ENCODE measurements at places on chromosomes 12 and 14.
A peak's percentile ranks its signal among the peaks of the same experiment; 100 is the strongest.

GRCh38 chr14:26621807-26622560 is 24.2 kb upstream of the NOVA1 start:
- DNase-seq, result no peak

GRCh38 chr12:44812062-44812461 is 64.1 kb downstream of the NELL2 start:
- peak; percentile 42 for DNase-seq

DNA sequence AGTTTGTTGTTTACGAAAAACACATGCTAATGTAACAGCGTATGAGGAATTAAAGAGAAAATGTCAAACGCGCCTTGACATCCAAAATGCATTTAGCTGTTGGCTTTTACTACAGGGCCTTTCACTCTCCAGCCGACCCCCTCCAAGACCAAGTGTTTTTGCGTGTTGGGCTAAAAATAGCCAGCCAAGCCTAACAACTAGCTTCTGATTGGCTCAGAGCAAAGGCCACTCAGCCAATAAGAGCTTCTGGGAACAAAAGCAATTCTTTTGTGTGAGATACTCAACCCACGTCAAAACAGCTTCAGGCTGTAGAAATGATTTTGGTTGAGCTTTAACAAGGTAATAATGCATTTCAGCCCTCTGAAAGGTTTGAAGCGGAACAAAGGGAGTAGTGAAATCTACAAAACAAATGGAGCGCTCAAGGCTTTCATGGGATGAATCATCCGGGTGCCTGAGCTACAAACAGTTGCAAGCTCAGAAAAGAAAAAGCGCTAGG is 198.7 kb upstream of the DCN start:
- DNase-seq, result no peak

DNA sequence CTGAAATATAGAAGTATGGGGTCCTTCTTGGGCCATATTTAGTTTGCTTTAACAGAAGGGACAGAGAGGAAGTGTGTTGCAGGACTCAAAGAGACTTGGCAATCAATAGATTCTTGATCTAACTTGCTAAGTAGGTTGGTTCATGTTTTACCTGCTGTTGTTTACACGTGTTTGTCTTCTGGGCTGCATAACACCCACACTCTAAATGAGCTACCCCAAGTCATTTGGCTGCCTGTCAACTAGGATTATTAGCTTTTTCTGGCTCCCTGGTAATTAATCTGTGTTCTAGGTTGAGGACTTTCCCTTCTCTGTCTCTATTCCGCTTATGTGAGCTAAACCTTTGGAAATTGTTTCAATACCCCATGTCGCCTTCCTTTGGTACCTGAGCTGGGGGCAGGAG is 10.1 kb upstream of the TBPL2 start:
- DNase-seq, result no peak

GRCh38 chr14:93430315-93431035 is at the start of gene UNC79:
Gene UNC79, plus strand, starts transcription at chr14:93430939. Its CDS starts 91 bp downstream, at chr14:93431030.
- no peak for DNase-seq

- no peak for DNase-seq
Measured at GRCh38 chr14:104307627-104308401, 169.4 kb downstream of the KIF26A start.

DNA sequence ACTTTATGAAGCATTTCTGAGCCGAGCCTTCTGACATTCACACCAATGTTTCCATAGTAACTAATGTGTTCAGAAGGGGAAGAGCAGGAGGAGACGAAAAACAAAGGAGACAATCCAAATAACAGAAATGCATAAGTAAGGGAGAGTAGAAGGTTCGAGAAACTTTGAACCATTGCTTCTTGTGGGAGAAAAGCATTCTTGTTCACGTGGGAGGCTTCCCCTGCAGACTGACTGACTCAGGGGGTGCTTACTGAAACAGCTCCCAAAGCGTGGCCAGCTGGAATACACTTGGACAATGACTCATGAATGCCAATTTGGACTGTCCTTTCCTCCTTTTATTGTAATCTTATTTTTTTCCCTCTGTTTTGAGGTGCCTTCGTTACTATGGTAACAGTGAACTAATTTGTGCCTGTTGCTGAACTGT is 73.9 kb downstream of the NEDD1 start:
- no peak for DNase-seq

GRCh38 chr14:100779691-100780080 is 46.2 kb upstream of the MEG3 start:
- DNase-seq, result no peak

- no peak for DNase-seq
Measured at GRCh38 chr12:121822393-121823100, 18.7 kb downstream of the SETD1B start.

DNA sequence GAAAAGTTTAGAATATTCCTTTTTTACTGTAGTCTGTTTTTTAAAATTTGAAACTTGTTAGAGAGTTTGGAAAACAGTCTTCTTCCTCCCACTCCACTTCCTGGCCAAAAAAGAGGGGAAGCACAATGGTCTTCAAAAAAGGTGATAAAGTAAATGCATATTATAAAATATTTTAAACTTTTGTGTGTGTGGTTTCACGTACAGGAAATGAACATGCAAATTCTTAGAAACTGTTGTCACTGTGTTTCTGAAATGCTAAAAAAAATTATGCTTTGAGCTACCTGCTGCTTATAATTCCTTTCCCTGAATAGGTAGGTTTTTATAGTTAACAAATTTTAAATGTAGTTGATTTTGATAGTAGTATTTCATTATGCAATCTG is 2.9 kb downstream of the FGFR1OP2 start:
- DNase-seq, result no peak

DNA sequence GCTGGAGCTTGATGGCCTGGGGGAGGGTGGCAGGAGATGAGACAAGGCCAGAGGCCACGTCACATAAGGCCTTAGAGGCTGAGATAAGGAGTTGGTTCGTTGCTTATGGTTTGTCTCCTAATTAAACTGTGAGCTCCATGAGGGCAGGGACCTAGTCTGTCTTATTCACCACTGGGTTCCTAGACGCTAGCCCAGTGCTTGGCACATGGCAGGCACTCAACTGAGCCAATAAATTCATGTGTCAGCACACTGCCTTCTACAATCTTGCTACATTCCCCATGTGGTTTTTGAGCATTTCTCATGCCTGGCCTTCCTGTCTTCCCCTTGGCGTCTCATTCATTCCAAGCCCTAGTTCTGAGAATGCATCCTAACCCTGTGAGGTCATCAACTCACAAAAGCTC is 92.5 kb upstream of the MED13L start:
- DNase-seq, result no peak

GRCh38 chr12:80242321-80242720 is 143.0 kb downstream of the OTOGL start:
- no peak for DNase-seq

GRCh38 chr12:40921563-40922163 is 229.4 kb downstream of the CNTN1 start:
- no peak for DNase-seq

DNA sequence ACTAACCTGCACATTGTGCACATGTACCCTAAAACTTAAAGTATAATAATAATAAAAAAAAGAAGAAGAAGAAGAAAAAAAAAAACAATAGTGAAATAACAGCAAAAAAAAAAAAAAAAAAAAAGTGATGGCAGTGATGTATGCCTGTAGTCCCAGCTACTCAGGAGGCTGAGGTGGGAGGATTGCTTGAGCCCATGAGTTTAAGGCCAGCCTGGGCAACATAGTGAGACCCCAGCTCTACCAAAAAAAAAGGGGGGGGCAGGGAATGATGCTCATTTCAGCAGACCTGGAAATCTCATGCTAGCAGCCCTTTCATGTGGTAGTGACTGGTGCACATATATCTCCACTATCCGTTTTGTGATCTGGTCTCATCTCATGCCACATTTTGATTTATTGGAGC is 20.8 kb downstream of the TRAFD1 start:
- DNase-seq, result no peak

DNA sequence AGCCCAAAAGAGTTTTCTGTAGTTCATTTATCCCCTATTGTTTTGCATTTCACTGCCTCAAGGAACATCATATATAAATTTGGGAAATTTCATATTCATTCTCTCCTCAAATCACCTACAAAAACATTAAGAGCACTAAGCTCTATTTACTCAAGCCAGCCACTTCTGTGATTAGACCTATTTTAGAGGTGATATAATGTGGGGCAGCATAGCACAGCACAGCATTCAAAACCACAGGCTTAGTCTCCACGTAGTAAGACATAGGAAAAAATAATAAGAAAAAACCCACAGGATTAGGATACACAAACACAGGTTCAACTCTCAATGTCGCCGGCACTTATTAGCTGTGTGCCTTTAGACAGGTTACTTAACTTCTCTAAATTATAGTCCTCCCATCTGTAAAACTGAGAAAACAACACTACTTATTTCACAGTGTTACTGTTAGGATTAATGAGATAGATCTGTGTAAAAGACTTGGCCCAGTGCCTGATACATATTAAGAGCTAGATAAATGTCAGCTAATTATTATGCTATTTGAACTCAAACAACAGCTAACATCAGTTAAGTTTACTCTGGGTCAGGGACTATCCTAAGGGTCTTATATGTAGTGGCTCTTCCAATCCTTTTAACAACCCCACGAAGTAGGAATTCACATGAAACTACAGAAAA is 20.3 kb downstream of the DCAF5 start:
- DNase-seq, result no peak

DNA sequence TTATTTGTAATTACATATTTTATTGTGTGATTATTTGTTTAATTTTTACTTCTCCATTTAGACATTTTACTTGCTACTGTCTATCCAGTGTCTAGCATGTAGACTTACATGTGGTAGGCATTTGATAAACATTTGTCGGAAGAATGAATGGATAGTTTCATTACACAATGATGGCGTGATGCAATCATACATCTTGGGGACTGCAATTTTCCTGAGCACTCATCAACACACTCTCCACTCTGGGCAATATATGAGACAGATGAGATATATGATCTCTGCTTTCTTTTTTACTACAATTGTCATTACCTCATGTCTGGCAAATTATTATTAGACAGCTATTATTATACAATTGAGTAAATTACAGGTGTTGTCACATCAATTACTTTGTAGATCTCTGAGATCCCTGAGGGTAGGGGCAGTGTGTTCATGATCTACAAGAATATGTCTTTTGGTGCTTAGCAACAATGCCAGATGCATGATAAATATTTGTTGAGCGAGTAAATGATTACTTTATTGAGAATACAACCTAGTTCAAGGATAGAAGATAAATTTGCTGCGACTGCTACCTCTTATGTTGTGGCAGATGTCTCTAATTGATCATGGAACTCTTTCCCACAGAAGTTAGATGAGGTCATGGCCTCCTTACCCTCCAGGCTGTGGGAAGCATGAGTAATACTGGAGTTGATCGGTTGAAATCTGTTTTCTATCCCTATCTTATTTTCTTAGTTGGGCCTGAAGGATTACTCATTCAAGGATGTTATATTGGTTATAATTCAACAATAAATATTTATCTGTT is 416.0 kb downstream of the LRIG3 start:
- DNase-seq, result no peak

DNA sequence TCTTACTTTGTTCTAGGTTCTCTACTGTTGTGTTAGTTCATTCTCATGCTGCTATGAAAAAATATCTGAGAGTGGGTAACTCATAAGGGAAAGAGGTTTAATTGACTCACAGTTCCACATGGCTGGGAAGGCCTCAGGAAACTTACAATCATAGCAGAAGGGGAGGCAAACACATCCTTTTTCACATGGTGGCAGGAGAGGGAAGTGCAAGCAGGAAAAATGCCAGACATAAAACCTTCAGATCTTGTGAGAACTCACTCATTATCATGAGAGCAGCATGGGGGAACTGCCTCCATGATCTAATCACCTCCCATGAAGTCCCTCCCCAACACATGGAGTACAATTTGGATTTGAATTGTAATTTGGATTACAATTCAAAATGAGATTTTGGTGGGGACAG is 69.6 kb downstream of the MGST1 start:
- DNase-seq, result no peak

GRCh38 chr12:65779091-65779642 is 45.1 kb upstream of the HMGA2 start:
- no peak for DNase-seq

DNA sequence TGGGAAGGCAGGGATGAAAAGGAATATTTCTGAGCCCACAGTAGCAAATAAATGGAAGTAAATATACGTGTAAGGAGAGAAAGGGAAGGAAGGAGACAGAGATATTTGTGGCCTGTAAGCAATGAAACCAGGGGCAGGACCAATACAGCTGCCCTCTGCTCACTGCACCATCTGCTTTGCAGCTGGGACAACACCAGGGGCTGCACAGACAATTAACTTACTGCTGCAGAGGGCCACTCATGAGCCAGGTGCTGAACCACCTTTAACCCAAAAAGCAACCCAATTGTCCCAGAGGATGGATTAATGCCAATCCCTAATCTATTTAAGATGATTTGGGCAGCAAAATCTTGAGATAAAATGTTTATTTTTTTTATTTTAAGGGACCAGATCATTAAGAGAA is 30.6 kb upstream of the TMX1 start:
- DNase-seq, result no peak

- DNase-seq, result no peak
Measured at GRCh38 chr14:34439090-34439489, 22.9 kb downstream of the SPTSSA start.

- DNase-seq, result no peak
Measured at GRCh38 chr12:91205811-91206210, 23.2 kb upstream of the DCN start.

- no peak for DNase-seq
Measured at GRCh38 chr12:93745286-93745685, 68.1 kb downstream of the CRADD start.

DNA sequence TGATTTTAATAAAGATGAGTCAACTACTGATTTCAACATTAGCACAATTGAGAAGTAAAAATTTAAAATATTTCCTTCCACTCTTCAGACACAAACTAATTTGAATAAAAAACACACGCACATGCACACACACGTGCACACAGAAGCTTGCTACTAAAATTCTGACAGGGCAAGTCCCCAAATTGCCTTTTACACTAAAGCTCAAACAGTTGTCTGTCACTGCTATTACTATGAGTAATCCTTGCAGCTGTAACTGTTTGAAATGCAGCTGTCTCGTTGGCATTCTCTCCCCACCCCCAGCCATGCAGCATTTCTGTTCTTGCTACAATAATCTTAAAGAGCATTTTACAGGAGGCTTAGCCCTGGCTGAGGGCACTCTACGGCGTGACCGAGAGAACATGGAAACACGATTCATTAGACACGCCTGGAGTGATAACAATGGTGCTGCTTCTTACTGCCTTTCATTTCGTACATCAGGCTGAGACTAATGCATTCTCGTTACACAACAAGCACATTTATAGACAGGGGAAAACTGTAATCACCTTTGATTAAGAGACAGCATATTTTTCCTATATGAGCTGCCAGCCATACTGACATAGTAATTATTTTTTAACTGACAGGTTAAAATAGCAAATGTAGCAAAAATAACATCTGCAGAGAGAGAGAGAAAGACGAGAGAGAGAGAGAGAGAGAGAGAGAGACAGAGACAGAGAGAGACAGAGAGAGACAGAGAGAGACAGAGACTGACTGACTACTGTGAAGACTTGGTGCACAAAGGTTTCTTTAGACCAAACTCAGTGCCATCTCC is 153.8 kb downstream of the MED13L start:
- peak; percentile 10 for DNase-seq

DNA sequence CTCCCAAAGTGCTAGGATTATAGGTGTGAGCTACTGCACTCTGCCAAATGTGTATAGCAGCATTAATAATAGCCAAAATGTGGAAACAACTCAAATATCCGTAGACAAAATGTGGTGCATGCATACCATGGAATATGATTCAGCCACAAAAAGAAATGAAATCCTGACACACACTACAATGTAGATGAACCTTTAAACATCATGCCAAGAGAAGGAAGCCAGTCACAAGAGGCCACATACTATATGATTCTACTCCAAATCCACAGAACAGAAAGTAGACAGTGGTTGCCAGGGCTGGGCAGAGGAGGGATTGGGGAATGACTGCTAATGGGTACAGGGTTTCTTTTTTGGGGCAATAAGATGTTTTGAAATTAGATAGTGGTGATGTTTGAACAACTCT is 7.7 kb upstream of the TMED2 start:
- no peak for DNase-seq
